ENCODE measurements at places on chromosomes 4 and X.

- DNase-seq: no peak
These were observed 136.4 kb upstream of the FGF13 start for GRCh38 chrX:138847930-138848329.

DNA sequence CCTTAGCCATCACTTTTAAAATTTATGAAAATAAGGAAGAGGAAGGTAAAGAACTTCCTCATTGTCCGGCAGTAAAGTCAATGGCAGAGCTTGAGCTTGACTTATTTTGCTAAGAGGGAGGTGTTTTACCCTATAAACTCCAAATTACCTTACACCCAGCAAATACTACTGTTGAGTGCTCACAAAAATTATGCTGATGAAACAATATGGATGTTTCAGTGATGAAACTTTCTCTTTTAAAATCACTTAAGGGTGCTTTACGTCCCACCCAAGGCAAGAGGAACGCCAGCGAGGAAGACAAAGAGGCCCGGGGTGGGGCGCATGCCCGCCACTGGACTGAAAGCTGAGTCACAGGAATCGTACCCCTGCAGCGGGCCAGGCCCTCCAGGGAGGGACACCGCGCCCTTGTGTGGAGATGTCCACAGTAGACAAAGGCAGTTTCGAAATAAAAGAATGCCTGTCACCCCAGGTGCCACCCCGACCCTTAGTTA is 560 bp upstream of the TMSB4X start:
- DNase-seq: peak; percentile 72

DNA sequence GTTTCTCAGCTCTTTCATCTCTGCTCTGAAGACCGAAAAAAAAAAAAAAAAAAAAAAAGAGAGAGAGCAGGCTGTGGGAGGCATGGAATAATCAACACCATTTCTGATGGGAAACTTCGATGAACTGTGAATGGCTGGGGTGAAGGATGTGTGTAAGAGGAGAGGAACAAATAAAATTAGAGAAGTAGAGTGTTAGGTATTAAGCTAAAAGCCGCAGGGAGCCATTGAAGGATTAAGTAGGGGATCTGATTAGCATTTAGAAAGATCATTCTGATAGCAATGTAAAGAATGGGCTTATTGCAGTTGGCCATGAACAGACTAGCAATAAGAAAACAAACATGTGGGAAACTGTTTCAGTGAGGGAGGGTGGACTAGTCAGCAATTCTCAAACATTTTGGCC is 33.6 kb upstream of the JADE1 start:
- no peak for DNase-seq

DNA sequence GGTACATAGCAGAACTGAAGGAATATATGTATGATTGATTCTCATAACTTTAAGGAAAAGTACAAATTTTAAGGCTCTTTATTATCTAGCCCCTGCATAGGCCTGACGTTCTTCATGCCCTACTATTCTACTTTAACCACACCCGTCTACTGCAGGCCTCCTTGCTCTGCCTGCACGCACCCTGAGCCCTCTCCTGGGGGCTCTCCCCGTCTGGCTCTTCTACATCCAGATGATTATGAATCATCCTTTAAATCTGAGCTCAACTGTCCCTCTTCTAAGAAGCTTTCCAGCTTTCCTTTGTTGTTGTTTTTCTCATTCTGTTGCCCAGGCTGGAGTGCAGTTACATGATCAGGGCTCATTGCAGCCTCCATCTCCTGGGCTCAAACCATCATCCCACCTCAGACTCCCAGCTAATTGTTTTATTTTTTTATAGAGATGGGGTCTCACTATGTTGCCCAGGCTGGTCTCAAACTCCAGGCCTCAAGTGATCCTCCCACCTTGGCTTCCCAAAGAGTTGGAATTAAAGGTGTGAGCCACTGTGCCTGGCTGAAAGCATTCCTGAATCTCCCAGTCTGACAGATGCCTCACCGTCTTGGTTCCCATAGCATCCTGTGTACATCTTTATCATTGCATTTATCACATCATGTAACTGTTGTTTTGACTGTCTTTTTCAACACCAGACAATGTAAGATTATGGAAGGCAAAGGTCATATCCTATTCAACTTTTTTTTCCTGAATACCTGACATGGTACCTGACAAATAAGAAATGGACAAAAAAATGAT is 89.2 kb downstream of the WDFY3 start:
- no peak for DNase-seq

DNA sequence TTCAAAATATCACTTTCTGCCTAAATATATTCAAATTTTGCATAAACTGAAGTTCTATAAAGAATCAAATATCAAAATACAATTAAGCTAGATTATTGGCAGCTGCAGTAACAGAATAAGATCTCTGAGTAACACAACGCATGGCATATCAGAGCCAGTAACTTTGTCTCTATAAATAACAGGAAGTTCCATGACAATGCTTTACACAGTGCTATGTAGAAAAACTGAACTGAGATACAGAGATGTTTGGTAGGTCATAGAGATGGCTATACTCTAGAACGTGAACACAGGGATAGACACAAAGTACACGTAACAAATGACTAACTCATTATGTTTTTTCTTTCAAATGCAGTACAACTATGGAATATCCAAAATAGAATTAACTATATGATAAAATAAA is 18.2 kb downstream of the UBE2D3 start:
- no peak for DNase-seq

DNA sequence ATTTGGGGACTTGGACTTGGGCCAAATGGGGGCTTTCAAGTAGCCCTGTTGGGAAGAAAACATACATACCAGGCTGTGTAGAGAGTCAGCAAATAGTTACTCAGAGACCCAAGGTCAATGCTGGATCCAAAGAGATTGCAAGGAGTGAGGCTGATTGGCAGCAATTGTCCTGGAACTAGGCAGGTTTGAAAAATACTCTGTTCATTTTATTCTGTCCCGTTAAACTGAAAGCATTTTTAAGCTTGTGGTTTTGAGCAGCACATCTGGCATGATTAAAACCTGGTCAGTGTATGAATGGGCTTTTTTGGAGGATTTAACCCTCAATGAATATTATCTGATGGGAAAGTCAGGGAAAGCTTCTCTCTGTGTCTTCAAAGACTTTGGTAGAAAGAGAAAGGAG is 294.3 kb upstream of the BOD1L1 start:
- no peak for DNase-seq

GRCh38 chr4:2795893-2796848 is 3.3 kb downstream of the SH3BP2 start:
- DNase-seq: no peak

DNA sequence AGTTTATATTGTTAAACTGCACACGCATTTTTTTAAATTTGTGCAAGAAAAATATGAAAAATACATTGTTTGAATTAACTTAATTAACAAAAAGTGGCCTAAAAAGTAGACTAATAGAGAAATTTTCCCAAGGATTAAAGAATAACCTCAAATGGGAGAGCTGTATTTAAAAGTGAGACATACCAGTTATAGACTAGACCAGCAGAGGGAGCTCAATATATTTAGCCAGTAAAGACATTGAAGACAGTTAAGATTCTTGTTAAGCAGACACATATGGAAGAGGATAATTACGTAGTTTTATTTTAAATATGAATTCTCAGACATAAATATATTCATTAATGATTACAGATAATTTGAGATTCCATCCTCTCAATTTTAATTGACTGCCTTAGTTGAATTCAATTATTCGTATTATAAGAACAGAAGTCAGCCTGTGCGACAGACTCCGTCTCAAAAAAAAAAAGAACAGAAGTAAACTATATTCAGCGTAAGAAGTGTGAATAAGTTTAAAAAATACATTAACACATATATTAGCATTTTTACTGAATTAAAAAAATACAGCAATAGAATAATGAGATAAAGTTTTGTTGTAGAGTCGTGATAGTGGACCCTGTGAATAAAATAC is 64.8 kb downstream of the GLRA3 start:
- DNase-seq: no peak

GRCh38 chr4:88511236-88511635 is 12.3 kb downstream of the PYURF start:
- DNase-seq: no peak

DNA sequence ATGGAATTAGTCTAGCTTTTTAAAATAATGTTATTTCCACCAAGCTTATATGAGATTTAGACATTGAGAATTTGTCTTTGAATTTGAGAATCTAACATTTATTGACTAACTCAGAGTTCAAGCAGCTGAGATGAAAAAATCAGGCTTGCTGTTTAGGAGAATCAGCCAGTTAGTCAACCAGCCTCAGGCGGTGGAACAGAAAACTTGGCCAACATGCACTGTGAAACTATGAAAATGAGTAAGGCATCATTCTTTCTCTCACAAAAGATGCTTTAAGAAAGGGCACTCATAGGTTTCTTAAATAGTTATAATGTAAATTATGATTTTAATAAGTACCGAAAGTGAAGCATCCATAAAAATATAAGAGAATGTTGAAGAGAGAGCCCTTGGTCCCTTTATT is 84.2 kb downstream of the NFKB1 start:
- DNase-seq: peak; percentile 60

DNA sequence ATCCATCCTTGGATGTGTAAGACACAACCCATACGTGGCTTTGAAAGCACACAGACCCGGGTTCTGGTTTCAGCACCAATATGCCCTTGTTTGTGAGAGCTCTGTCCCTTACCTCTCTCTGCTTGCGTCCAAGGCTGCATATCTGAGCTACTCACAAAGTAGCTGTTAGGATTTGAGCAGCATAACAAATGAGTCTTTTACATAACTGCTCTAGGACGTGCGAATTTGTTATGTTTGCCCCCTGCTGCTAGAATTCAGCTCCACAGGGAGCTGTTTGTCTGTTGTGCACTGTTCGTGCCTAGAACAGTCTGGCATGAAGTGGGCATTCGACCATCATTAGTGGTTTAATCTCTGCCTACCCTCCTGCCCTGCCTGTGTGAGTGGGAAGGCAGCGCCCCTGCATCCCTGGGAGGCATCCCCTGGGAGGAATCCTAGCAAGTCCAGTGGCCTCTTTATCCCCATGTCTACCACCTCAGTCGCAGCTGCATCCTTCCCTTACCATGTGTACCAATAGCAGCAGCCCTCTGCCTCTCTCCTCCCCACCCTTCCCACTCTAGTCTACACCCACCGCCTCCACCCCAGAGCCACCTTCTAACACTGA is 42.1 kb downstream of the SLC2A9 start:
- DNase-seq: no peak

DNA sequence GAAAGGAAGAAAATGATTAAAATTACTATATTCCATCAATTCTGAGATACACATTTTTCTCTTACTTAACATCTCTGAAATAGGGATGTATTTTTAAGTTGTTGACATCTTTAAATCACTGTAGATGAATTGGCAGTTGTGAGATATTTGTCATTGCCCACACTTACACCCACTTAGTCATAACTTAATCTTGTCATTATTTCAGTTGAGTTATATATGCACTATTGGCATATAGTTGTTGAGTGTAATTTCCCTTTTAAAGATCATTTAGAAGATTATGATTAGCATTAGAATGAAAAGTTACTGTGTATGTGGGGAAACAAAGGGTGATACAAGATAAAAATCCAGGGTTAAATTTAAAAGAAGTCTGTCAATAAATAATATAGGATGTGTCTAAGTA is 2.2 kb downstream of the AIMP1 start:
- no peak for DNase-seq

GRCh38 chr4:186105647-186106321 is 1.3 kb downstream of the FAM149A start:
- DNase-seq: no peak

DNA sequence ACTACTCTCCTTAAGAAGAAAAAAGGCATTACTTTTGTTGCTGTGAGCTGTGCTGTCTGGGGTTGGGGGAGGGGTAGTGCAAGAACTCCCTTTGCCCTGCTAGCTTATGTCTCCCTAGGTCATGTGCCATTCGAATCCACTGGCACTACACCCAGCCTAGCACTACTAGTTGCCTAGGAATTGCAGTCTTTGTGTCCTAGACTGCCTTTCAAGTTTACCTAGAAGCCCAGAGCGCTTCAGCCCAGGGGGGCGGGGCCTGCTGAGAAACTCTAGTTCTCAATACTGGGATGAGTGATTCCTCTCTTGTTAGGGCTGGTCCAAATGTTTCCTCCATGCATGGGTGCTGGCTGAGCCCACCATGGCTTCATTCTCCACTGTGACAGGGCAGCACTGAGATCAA is 1011.5 kb downstream of the PCDH19 start:
- no peak for DNase-seq

- no peak for DNase-seq
These were observed 1200.5 kb downstream of the C4orf33 start for GRCh38 chr4:130296448-130296847.

GRCh38 chr4:141469392-141469791 is 167.0 kb upstream of the IL15 start:
- no peak for DNase-seq

- no peak for DNase-seq
These were observed 143.9 kb downstream of the PJA1 start for GRCh38 chrX:69021141-69021960.

DNA sequence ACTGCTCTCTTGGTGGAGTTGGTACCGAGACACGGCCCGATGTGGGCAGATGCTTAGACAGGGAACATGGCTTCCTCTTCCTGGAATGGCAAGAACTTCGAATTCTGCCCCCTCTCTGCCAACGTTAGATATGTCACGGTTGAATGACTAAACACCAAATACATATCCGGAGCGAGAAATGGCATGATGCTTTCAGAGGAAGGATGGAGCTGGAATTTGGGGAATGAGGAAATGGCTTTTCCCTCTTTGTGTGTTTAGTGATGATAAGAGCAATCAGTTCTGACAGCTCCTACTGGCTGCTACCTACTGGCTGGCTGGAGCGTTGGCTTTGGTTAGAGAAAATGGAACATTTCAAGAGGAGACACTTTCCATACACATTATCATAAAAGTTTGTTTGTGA is 140.0 kb downstream of the DHRSX start:
- DNase-seq: no peak

DNA sequence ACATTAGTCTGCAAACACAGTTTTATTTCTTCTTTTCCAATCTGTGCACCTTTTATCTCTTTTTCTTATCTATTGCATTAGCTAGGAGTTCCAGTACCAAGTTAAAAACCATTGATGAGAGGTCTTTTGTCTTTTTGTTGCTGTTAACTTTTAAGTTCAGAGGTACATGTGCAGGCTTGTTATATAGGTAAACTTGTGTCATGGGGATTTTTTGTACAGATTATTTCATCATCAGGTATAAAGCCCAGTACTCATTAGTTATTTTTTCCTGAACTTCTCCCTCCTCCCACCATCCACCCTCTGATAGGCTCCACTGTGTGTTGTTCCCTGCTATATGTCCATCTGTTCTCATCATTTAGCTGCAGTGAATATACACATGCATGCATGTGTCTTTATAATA is 349.9 kb downstream of the PDHA2 start:
- no peak for DNase-seq

DNA sequence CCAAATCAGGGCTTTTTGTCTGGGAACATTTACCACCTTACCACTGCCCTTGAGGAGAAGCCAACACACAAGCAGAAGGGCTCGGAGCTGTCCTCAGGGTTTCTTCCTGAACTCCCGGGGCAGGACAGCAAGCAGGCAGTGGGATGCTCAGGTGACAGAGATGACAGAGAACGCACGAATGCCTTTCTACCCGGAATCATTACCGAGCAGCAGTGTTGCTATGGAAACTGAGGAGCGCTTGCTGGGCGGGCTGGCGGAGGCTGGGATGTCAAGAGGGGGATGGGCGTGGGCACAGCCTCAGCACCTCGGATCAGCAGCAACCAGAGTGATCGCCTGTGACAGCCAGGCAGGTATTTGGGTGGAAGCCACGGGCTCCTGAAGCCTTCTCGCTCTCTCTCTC is 17.8 kb downstream of the SSR4 start:
- no peak for DNase-seq
